ENCODE measurements at places on chromosomes 3 and 15.

GRCh38 chr3:4711680-4711992 is 218.5 kb downstream of the ITPR1 start:
- no peak for DNase-seq

DNA sequence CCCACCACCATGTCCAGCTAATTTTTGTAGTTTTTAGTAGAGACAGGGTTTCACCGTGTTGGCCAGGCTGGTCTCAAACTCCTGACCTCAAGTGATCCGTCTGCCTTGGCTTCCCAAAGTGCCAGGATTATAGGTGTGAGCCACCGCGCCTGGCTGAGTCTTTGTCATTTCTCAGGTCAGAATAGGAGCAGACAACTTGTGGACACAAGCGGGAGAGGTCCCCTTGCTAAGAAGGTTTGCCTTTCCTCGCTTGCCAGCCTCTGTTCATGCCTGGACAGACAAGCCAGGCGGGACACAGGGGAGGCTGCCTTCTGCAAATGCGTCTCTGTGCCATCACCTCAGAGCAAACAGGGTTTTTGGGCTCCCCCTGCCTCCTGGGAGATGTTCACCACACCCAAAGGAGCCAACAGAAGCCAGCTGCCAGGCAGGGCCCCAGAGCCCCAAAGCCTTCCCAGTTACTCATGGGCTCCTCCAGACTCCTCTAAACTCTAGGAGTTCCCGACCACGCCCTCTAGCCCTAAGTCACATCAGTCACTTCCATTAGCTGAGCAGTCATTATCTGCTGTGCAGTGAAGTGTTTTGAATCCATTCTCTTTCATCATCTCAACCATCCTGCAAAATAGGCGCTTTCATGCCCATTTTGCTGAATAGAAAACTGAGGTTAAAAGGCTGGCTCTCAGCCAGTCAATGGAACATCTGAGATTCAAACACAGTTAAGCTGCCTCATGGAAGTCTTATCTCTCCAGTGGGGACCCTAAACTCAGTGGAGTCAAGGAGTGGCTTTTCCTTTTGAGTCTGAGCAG is 245.0 kb downstream of the UACA start:
- DNase-seq: no peak

- no peak for DNase-seq
Measured at GRCh38 chr3:85780806-85781205, 822.0 kb downstream of the CADM2 start.

- DNase-seq: peak; percentile 94
Measured at GRCh38 chr15:101277038-101277822, at the start of gene SELENOS. TSS of gene SELENOS (minus strand) at chr15:101277485. CDS start at chr15:101277417, 68 bp downstream.

DNA sequence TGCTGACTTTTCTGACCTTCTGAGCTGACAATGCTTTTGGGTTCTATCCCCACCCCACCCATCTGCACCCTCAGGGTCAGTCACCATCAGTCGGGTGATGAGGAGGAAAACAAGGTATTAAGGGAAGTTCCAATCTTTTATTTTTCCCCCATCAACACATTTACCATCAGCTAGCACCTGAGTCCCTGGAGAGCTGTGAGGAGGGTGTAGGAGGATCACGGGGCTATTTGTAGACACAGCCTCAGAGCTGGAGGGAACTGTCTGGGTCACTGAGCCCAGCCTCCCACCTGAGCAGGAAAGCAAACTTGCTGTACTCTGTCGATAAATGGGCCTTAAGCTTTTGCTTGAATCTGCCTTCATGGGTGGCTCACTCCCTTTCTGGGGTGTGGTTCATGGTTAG is 24.8 kb upstream of the ZFAND6 start:
- DNase-seq: no peak

- DNase-seq: no peak
Measured at GRCh38 chr3:16332904-16333426, 68.0 kb downstream of the OXNAD1 start.

DNA sequence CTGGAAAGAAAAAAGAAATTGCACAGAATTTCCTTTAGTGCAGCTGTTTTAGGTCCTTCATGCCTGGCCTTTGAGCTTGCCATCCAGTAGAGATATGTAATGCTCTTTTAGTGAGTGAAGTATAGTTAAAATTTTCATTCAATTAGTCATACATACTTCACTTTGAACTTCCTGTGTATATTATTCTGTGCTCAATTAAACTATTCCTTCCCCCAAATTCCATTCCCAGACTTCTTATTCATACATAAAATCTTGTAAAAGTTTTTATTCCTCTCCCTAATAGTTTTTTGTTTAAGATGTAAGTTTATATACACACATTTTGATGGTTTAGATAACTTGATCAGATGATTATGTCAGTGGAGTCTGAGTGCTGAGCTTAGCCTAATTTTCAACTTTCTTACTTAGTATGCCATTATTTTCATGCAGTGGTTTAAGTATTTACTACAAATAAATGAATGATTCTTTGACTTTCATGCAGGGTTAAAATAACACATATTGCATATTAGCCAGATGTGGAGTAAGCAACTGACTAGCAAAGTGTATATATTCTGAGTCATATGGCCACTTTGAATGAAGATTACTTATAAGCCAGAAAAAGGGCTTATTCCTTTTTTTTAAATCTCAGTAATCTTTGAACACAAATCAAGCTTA is 42.5 kb upstream of the ABHD10 start:
- no peak for DNase-seq

DNA sequence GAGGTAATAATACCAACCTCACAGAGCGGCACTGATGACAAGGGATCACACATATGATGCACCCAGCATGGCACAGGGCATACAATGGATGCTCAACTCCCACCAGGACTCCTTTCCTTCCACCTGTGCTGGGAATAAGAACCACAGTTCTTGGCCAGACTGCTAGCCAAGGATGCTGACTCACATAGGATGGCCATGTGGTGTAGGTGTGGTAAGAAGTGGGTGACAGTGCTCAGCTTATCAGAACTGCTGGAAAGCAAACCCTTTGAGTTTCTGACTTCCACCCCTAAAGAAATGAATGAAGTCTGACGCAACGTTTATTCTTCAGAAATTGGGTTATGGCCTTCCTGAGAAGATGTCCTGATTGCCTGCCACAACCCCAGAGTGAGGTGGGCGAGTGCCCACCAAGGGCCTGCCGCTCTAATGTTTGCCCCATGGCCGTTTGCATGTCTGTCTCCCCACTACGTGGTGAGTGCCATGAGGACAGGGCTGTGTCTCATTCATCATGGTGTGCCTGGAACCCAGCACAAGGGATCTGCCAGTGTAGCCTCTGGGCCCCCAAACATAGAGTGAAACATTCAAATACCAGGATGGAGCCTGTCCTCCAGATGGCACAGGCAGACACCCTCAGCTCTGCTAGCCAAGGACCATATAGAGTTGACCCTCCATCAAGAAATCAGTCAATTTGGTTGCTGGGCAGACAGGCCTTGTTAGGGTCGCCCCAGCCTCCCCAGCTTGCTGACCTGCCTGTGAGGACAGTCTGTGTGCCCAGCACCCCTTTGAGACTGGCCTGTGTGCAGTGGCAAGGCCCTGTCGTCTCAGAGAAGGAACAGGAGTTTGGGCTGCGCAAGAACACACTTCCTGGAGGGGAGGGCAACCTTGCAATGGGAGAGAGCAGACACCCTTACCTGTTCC is 57.6 kb upstream of the SLCO2A1 start:
- DNase-seq: no peak

DNA sequence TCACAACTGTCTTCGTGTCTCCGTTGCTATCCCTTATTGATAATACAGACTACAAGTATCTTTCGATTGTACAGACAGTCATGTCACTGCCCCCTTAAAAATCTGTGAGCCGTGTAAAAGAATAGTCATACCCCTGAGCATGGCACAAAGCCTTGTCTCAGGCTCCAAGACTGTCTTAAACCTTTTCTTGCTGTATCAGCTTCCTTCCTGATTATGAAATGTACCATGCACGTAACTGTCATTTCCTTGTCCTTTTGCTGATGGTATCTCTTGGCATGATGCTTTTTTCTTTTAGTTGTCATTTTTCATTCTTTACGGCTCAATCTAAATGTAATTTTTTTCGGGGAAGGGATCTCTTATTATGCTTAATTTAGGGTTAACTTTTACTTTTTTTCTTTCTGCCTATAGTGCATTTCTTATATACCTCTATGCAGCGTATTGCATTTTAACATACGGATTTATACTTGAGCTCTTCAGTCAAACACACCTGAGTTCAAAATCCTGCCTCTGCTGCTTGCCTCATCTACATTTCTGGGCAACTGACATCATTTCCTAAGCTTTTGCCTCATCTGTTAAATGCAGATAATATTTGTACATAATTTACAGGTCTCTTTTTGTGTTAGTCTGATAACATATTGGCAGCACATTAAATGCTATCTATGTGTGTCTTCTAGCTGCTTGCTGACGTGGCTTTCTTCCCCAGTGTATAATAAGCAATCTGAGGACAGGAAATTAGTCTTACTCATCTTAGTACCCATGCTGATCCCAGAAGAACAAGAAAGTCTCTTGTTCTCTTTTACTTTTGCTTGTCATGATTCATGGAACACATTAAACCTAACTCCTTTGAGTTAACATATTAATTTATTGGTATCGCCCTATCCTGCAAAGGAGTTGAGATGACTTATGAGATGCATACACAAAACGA is 57.3 kb downstream of the ROBO2 start:
- DNase-seq: no peak

All from activated T-cell treated with anti-CD3 and anti-CD28 coated beads, Interleukin-2, amount 50 U/mL, for 48 hours (primary cell).